Heart left ventricle (tissue), 16 donors: ENCODE measurements at places on chromosomes 2 and 18. TPM values are rescaled to one million over a fixed set of nuclear protein-coding genes. Genes with fewer than 3 reads are reported as not detected.

- no peak for DNase-seq
- no peaks in the 10 kb centered on the region for H3K4me1 ChIP-seq
- no peaks in the 10 kb centered on the region for H3K27me3 ChIP-seq
- no peak overlapping the region for H3K4me3 ChIP-seq
- no peaks in the 10 kb centered on the region for H3K36me3 ChIP-seq
Measured at GRCh38 chr2:6564326-6564725, 301.4 kb downstream of the CMPK2 start.

DNA sequence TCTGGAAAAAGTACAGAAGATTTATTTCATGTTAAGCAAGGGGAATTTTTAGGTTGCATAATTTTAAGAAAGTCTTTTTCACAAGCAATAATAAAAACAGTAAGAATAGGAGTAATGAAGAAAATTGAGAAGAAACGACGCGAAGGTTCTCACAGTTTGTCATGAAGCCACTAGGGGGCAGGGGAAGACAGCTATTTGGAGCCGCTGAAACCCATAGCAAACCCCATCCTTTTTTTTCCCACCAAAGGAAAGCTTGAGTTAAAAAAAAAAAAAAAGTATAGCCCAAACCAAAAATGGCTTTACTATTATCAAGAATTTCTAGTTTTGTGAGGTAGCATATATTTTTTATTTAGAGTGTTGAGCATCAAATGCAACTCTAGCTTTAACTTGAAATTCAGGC, 300.9 kb downstream of the PHLPP1 start:
- DNase-seq: no peak
- no peaks in the 10 kb centered on the region for H3K36me3 ChIP-seq
- H3K4me1 ChIP-seq: no peaks in the 10 kb centered on the region

- DNase-seq: no peak
- H3K27ac ChIP-seq: no peak overlapping the region
- H3K27me3 ChIP-seq: no peaks in the 10 kb centered on the region
- H3K4me3 ChIP-seq: no peak overlapping the region
Measured at GRCh38 chr2:25867396-25868003, 10.8 kb downstream of the ASXL2 start.

GRCh38 chr18:24968238-24968775, 383.7 kb downstream of the ZNF521 start:
- no peaks in the 10 kb centered on the region for H3K36me3 ChIP-seq
- no peak for DNase-seq
- no peak overlapping the region for H3K4me3 ChIP-seq
- no peak overlapping the region for H3K27ac ChIP-seq
- no peaks in the 10 kb centered on the region for H3K27me3 ChIP-seq
- H3K4me1 ChIP-seq: no peaks in the 10 kb centered on the region

DNA sequence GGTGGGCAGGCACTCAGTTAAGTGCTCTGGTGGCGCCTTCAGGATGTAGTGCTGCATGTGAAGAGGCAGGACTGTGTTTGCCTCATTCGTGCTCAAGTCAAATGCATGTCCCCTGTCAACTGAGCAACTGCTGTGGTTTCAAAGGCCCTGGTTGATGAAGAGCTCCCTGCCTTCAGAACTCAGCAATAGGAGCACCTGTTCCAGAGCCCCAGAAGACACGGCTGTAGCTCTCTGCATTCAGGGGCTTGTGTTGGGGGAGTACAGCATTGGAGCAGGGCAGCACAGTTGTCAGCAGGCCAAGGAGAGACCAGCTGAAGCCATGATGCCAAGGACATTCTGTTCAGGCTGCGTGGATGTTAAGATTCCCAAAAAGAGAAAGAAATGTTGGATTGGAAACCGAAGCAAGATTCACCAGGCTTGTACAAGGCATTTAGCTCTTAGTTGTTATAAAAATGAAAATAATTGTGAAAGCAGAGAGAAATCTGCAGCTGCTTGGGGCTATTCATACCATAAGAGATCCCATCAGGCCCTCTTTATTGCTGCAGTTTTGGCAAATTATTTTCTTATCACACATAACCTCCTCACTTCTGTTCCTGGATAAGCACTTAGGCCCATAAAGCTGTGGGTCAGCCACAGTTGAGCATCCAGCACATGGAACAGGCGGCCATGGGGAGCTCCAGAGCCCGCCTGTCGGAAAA, 252.4 kb upstream of the ZNF521 start:
- H3K36me3 ChIP-seq: no peaks in the 10 kb centered on the region

DNA sequence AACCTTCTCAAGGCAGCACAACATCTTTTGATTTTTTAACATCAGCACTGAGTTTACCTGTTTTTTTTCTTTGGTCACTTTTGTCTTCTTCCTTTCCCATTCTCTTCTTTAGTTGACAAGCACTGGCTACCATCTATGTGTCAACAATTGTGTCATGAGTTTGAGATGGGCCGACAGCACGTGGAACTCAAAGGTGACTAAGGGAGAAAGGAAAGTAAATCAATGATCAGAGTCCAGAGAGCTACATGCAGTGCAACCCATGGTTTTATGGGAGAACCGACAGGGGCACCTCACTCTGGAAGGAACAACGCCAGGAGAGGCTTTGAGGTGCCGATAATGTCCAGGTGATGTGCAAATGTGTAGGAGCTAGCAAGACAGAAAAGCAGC, 755.5 kb downstream of the RNF144A start:
- H3K27ac ChIP-seq: no peak overlapping the region
- no peaks in the 10 kb centered on the region for H3K36me3 ChIP-seq
- H3K4me3 ChIP-seq: no peak overlapping the region
- H3K27me3 ChIP-seq: no peaks in the 10 kb centered on the region

The KCNK3 gene
- total RNA-seq: 1.9 TPM

- no peaks in the 10 kb centered on the region for H3K27me3 ChIP-seq
- H3K36me3 ChIP-seq: peaks cover 10% of the 10 kb centered on the region
- no peaks in the 10 kb centered on the region for H3K4me1 ChIP-seq
Measured at GRCh38 chr2:216485745-216486144, 12.9 kb upstream of the RPL37A start.

DNA sequence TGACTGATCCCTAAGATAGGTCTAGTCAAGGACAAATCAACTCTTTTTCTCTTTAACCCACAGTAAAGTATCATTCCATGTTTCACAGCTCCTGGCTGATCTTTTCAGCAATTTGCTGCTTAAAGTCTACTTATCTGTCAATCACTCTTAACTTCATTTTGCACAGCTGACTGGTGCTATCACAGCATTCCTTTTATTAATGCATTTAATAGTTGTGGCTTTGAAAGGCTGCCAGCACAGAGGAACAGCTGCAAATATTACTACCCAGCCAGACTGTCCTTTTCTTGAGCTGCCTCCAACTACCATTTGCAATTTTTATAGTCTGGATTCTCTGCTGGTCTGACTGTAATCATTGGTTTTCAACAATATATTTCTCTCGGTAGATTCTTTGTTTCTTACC, 303.5 kb downstream of the STK39 start:
- H3K36me3 ChIP-seq: no peaks in the 10 kb centered on the region
- H3K4me3 ChIP-seq: no peak overlapping the region
- H3K27ac ChIP-seq: no peak overlapping the region
- H3K27me3 ChIP-seq: no peaks in the 10 kb centered on the region

The UGT1A5 gene
- total RNA-seq: not detected

The DNAJC5G gene
- total RNA-seq: 0.46 TPM

DNA sequence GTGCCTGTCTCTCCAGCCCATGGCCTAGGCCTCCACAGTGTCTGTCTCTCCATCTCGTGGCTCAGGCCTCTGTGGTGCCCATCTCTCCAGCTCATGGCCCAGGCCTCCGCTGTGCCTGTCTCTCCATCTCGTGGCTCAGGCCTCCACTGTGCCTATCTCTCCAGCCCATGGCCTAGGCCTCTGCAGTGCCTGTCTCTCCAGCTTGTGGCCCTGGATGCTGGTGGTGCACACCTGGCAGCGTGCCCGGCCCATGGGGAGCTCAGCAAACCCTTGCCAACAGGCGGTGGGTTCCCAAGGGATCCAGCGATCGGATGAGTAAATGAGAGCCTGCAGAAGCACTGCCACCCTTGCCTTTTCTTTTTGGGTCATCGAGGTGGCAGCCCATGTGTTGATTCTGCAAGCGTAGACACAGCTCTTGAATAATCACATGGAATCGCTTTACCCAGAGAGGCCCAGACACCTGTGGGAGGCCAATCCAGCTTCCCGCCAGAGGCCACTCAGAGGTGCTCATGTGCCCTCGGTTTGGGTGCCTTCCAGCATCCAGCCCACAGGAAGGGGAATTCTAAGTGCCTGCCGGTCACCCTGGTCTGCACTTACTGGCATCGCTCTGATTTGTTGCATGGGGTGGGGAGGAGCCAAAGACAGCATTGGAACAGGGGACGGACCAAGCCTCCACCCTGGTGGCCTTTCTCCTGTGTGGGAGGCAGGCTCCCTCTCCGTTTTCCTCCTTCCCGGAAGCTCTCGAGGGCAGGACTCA, 101.8 kb upstream of the HDAC4 start:
- H3K4me3 ChIP-seq: no peak overlapping the region
- H3K27me3 ChIP-seq: no peaks in the 10 kb centered on the region
- DNase-seq: no peak
- no peaks in the 10 kb centered on the region for H3K36me3 ChIP-seq
- no peak overlapping the region for H3K27ac ChIP-seq

GRCh38 chr18:62999921-63000320, 284.6 kb downstream of the PHLPP1 start:
- H3K4me1 ChIP-seq: no peaks in the 10 kb centered on the region
- H3K27ac ChIP-seq: no peak overlapping the region
- no peak for DNase-seq
- no peaks in the 10 kb centered on the region for H3K36me3 ChIP-seq
- H3K4me3 ChIP-seq: no peak overlapping the region

The SAG gene
- total RNA-seq: not detected

The SLC38A11 gene
- 0.51 TPM for total RNA-seq

- H3K27ac ChIP-seq: peak overlapping the region; percentile 42
- no peaks in the 10 kb centered on the region for H3K4me1 ChIP-seq
- DNase-seq: no peak
- no peaks in the 10 kb centered on the region for H3K36me3 ChIP-seq
- H3K4me3 ChIP-seq: no peak overlapping the region
Measured at GRCh38 chr2:6692056-6692455, 173.7 kb downstream of the CMPK2 start.

DNA sequence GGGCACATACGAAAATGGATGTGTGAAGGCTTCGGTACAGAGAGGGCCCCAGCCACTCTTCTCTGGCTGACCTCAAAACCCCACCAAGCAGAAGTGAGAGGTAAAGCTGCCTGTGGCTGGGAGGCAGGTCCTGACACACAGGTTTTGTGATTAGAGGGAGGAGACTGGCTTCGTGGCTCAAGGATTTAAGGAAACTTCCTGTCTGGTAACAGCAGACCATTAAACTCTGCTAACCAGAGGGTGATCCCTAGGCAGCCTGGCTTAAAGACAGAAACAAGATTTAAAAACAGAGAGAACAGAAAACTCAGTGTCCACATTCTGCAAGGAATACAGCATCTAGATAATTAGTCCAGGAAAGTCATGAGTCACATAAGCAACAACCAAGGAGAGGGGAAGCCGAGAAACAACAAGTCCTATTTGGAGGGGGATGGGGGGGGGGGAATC, 101.9 kb downstream of the NFATC1 start:
- H3K4me1 ChIP-seq: peaks cover 10% of the 10 kb centered on the region
- H3K36me3 ChIP-seq: no peaks in the 10 kb centered on the region
- no peak for DNase-seq
- no peak overlapping the region for H3K4me3 ChIP-seq
- no peak overlapping the region for H3K27ac ChIP-seq

DNA sequence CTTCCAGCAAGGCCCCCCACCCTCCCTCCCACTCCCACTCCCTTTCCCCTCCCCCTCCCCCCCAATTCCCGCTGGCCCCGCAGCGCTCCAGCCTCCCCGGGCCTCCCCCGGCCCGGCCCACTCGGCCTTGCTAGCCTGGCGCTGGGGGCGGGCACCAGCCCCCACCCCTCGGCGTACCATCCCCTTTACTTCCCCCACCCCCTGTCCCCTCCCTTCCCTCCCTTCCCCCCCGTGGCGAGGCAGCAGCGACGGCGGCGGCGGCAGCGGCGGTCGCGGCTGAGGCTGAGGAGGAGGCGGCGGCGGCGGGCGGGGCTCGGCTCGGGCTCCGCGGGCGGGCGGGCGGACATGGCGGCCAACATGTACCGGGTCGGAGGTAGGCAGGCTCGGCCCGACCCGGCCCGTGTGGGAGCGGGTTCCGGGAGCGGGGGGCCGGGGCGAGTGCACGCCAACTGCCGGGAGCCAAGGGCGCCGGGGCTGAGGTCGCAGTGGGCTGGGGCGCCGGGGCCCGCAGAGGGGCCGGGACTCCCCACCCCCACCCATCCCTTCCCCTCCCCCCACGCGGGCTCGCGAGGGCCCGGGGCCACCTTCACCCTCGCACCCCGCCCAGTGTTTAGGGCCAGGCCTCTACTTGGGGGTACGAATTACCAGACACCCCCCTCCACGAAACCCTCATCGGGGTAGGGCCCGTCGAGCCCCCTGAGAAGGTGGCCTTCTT, at the start of gene MTA3:
MTA3 (plus strand) TSS at position 232 of the 715 bp plus-strand sequence; CDS start at position 346, 114 bp downstream.
- DNase-seq: peak; percentile 64
- H3K27me3 ChIP-seq: no peaks in the 10 kb centered on the region
- peaks cover 22% of the 10 kb centered on the region for H3K36me3 ChIP-seq
- no peaks in the 10 kb centered on the region for H3K4me1 ChIP-seq

The CCDC141 gene
- total RNA-seq: 126 TPM

DNA sequence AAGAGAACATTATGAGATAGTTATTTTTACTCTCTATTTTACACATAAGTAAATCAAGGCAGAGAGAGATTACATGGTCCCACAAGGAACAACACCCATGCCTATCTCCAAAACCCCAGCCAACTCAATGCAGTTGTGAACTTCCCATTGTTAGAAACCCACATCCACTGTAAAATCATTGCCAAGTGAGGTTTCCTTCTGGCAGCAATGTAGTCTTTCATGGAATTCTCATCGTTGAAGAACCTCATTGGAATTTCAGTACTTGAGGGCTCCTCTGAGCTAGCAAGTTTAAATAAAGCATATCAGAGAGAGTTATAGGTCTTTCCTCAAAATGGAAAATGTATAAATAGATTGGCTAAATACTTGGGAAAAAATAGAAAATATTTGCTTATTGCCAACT, 105.2 kb downstream of the RAD51AP2 start:
- no peaks in the 10 kb centered on the region for H3K36me3 ChIP-seq
- H3K27ac ChIP-seq: no peak overlapping the region
- no peak for DNase-seq
- no peaks in the 10 kb centered on the region for H3K27me3 ChIP-seq
- no peaks in the 10 kb centered on the region for H3K4me1 ChIP-seq

DNA sequence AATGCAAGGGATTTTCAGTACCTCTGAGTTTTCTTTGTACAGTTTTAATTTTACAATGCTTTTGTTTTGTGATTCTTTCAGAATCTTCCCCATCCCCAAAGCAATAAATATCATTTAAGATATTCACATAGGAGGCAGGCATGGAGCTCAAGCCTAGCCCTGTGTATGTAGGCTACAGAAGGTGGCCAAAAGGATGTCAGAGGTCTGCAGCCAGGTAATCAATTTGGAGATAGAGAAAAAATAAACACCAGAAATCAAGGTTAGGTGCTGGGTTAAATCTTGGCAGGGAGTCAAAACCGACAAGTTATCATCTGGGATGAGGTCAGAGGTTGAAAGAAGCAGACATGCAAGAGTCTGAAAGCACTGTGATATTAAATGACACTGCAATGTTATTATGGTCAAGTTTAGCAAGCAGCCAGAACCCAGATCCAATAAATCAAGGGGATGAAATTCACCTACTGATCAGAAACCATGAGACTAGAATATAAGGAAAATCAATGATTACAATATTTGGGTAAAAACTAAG, 45.1 kb upstream of the LRP1B start:
- no peak overlapping the region for H3K4me3 ChIP-seq
- H3K4me1 ChIP-seq: no peaks in the 10 kb centered on the region

GRCh38 chr2:51224790-51225189, 192.9 kb upstream of the NRXN1 start:
- DNase-seq: no peak
- H3K4me1 ChIP-seq: no peaks in the 10 kb centered on the region
- H3K27me3 ChIP-seq: no peaks in the 10 kb centered on the region
- H3K36me3 ChIP-seq: no peaks in the 10 kb centered on the region

The UPP2 gene
- total RNA-seq: not detected

The RNU2-63P gene
- total RNA-seq: not detected
